A549 (cell line): ENCODE measurements at places on chromosomes 1 and 21.

DNA sequence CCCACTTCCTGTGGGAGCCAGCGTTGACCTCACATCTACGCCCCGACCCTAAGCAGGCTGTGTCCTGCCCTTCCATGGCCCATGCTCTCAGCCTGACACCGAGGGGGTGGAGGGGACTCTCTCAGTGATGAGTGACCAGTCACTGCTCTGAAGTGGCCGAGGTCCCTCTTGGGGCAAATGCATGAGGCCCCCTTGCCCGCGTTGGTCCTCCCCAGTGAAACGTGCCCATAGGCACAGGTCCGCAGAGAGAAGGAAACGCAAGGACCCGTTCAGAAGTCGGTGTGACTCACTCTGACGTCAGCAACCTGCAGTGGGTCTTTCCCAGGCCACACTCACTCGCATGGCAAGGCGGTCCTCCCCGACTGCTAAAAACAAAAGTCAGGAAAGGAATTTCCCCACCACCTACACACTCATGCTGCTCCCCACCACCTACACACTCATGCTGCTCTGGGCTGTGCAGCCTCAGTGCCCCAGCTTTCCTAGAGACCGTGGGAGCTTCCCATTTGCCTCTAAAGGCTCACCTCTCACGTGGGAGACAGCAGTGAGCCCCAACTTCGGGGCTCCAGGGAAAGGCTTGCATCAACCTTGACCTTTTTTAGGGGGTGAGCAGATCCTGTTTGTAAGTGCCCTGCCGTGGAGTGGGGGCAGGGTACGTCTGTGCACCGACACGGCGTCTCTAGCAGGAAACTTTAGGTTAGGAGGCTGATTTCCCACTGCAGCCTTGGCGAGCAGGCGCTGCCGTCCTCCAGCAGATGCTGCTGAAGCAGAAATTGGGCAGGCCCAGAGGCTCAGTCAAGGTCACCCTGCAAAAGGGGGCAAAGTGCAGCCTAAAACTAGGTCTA is 11.4 kb downstream of the UBASH3A start:
- peak; percentile 78 for DNase-seq

DNA sequence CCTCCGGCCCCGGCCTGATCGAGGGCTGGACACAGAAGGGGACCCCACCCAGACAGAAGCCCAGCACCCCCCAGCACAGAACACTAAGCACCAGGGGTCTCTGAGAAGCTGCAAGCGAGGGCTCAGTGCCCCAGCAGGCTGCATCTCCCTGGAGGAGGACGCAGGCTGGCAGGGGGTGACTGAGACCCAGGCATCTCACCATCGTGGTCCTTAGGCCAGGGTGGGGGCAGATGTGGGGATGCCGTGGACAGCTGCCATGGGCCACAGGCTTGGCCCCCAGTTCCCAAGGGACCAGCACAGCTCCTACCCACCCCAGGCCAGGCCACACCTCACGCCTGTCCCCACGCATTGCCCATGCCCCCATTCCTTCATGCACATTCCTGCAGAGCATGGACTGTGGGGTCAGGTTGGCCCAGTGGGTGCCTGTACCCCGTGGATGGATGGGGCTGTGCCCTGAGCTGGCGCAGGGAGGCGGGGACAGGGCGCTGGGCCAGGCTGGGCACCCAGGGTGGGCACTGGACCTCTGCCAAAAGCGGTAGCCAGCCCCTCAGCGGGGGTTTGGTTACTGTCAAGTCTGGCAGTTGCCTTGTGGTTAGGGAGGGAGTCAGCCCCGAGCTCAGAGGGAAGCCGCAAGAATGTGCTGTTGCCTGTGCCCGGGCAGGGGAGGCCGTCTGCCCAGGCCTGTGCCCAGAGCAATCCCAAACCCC is 61.5 kb downstream of the ARHGEF16 start:
- no peak for DNase-seq

DNA sequence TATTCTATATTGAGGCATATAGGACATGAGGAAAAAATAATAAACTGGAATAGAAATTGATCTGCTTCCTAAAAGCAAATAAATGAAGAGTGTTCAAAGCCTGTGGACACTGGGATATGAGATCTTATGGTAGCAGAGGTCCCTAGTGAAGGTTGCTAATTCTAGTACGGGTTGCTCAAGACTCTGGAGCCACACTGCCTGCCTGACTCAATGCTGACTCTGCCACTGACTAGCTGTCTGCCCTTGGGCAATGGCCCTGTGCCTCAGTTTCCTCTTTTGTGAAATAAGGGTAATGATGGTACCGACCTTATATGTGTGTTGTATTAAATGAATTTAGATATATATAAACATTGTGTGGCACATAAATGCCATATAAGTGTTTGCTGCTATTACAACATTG is 59.0 kb upstream of the C1orf53 start:
- no peak for DNase-seq

GRCh38 chr1:115168026-115168425 is 78.7 kb upstream of the TSPAN2 start:
- no peak for DNase-seq

DNA sequence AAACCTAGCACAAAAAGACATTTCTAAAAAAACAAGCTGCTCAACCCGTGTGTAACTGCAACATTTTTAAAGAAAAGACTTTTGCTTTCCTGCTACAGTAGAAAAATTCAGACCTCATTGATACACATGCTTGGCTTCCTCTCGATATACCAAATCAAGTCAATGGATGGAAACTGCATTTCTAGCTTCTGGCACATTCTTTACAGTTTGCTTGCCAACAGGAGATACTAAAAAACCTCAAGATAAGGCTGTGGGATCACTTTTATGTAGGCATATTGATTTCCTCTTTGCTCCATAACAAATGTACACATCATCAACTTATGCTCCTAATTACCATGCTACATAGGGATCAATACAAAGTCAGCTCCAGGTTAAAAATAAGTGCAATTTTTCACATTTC is 178.4 kb downstream of the SIPA1L2 start:
- no peak for DNase-seq
